Brain pericyte (primary cell): ENCODE measurements at places on chromosomes 7 and 10.

GRCh38 chr10:36634916-36635315 is 490.5 kb upstream of the ANKRD30A start:
- no peak for DNase-seq

DNA sequence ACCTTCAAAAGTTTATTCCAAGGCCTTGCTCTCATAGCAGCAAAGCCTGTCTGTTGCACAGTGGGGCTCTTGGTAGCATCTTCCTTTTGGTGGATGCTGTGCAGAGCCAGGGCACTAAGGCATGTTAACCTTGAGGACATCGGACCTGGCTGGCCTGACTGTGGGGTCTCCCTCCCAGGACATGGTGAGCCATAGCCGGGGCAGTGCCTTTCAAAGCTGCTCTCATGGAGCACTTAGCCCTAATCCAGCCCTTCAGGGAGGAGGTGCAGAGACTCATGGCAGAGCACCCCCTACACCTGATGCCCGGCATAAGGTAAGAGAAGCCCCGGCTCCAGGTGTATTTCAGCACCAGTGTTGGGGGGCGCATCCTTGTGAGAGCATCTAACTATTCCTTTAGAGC is 941.4 kb upstream of the ZNF722 start:
- DNase-seq: no peak

GRCh38 chr10:17383801-17384555 is 70.4 kb downstream of the ST8SIA6 start:
- DNase-seq: no peak

GRCh38 chr7:18978108-18978495 is 139.3 kb downstream of the TWIST1 start:
- peak; percentile 30 for DNase-seq

- DNase-seq: no peak
Measured at GRCh38 chr7:44194069-44194468, 4.8 kb upstream of the GCK start.

- DNase-seq: no peak
Measured at GRCh38 chr10:11682267-11682683, 59.9 kb upstream of the ECHDC3 start.

GRCh38 chr7:44315301-44315903 is 10.0 kb downstream of the CAMK2B start:
- DNase-seq: no peak

- no peak for DNase-seq
Measured at GRCh38 chr7:132703742-132704141, 127.5 kb upstream of the PLXNA4 start.

DNA sequence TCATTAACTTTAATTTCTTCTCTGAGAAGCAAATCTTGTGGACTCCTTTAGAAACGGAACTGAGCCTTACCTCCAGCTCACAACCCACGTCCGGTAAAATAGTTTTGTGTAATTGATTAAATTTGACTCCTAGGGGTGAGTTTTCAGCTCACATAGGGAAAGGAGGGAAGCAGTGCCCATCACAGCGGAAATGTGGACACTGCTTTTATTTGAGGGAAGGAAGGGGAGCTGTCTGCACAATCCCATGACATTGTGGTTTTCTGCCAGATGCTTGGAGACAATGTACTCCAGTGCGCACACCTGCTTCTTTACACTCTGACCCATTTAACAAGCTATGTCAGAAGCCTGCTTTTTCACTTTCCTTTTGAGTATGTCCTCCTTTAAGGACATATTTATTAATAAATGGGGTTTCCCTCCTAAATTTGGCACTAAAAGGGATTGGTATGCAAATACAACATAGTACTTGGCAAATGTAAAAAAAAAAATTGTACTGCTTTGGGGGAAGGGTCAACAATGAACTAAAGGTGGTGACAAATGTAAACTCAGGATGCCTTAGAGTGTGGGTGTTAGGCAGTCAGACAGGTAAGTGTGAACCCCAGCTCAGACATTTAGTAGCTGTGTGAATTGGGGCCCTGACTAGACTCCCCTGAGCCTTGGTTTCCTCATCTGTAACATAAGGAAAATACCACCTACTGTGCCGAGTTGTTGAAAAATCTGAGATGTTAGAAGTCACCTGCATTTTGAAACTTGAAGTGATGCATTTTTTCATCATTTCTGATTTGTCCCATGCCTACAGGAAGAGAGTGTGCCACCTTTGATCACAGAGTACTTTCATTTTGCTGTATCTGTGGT is 90.2 kb upstream of the KLF6 start:
- no peak for DNase-seq

DNA sequence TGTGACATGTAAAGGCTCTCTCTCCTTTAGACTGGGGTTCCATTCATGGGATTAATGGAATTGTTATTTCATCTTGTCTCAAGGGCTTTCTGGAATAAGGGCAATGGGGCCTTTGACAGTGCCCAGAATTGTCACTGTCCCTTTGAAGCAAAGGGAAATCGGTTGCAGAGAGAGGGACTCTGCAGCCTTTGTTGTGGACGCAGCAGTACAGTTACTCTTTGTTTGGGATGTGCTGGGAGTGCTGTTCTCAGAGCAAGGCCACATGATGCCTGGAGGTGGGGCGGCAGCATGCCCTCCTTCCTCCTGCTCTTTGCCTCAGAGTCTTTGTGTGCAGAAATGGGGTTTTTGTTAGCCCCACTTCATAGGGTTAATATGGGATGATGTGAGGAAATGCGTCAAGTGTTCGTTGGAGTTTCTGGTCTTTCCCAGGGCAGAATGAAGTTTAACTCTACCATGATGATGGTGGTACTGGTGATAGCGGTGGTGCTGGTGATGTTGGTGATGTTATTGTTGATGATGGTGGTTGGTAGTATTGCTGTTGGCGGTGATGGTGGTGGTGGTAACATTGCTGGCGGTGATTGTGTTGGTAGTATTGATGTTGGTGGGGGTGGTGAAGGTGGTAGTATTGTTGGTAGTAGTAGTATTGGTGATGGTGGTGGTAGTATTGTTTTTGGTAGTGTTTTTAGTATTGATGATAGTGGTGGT is 45.3 kb downstream of the DOCK1 start:
- DNase-seq: no peak

DNA sequence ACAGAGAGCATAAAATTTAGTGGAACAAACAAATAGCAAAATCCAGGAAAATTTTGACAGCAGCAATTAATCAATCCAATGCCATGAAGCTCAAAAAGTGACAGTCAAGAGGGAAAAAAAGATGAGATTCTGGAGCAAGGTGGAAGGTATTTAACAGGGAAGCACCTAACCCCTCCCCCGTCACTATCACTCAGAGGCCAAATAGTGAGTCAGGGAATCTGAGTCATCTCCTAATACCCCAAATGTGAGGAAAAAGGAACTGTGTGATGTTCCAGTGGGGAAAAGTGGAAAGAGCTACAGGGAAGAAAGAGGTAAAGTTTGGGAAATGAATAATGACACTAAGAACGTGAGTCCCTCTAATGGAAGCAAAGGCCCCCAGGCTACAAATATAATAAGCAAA is 113.2 kb upstream of the PHF14 start:
- DNase-seq: no peak

DNA sequence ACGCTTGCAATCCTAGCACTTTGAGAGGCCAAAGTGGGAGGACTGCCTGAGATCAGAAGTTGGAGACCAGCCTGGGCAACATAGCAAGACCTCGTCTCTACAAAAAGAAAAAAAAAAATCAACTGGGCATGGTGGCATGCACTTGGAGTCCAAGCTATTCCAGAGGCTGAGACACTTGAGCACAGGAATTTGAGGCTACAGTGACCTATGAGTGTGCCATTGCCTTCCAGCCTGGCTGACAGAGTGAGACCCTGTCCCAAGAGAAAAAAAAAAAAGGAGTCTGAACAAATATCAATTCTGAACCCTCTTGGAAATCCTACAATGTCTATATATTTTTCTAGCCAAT is 126.8 kb upstream of the NRP1 start:
- DNase-seq: no peak

GRCh38 chr7:137968890-137969289 is 33.0 kb downstream of the CREB3L2 start:
- no peak for DNase-seq

DNA sequence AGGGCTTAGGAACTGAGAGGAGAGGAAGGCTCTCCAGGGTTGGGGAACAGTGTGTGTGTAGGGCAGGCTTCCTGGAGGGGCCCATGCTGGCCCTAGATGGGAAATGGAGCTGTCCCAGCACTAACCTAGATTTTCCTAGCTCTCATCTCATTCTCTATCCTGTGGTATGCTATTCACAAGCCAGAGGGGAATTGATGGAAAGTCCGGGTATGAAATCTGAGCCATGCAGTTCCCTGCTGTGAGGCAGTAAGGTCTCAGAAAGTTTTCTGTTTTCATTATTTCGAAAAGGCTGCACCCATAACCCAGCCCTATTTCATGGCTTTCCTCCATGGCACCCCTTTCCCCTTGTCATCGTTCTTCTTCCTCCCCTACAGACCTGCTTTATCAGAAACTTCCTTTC is 220.3 kb downstream of the RPS24 start:
- no peak for DNase-seq
